Endothelial cell of coronary artery (primary cell): ENCODE measurements at places on chromosomes 4 and X. TPM values are rescaled to one million over a fixed set of nuclear protein-coding genes. Genes with fewer than 3 reads are reported as not detected.

Gene ZNF157
- not detected in 2 replicates for total RNA-seq

Gene SPIN3
- total RNA-seq = 4.3 and 6.3 TPM in 2 replicates

Gene IL15
- 1.4 and 2.5 TPM in 2 replicates for total RNA-seq

Gene ZMAT1
- total RNA-seq = 1.3 and 2.2 TPM in 2 replicates

Gene PAGE4
- total RNA-seq = not detected in 2 replicates

Gene MID1IP1
- total RNA-seq = 16.3 and 17.8 TPM in 2 replicates
